ENCODE measurements at places on chromosomes 1 and 21.

- no peak for DNase-seq
These were observed 135.4 kb downstream of the LMO4 start for GRCh38 chr1:87464022-87464490.

DNA sequence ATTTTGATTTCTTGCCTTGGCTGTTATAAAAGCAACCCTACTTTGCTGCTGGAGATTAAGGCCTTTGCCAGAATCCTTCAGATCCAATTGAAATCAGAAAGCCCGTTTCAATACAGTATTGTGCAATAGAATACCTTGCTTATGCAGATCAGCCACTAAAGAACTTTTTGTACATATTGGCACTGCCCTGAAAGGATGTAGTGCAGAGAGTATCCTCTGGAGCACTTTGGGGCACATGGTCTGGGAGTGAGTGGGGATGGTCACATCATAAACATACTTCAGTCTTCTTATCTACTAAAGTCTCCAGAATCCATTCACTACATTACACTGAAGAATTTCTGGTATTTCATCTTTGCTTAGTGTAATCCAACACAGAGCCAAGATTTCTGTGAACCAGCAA, 189.0 kb downstream of the CENPF start:
- no peak for DNase-seq

GRCh38 chr1:160618763-160619274, 28.0 kb downstream of the SLAMF1 start:
- no peak for DNase-seq

DNA sequence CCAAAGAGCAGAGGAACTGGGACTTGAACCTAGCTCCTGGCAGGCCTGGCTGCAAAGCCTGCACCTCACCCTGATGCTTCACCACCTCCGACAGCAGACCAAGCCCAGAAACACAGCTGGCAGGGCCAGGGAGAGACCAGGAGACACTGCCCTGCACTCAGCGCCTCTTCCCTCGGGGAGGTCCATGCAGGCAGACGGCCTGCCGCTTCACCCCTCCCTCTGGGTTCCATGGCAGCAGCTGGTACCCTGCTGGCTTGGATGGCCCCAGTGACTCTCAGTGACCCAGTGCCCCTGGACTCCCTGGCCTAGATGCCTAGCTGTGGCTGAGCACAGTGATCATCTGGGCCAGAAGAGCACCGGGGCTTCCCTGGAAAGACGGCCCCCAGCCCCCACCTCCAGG, 65.3 kb upstream of the TARDBP start:
- no peak for DNase-seq

- DNase-seq: no peak
These were observed 40.9 kb downstream of the LRP8 start for GRCh38 chr1:53286955-53287354.

- no peak for DNase-seq
These were observed 431 bp upstream of the C1orf52 start for GRCh38 chr1:85259912-85260274.

DNA sequence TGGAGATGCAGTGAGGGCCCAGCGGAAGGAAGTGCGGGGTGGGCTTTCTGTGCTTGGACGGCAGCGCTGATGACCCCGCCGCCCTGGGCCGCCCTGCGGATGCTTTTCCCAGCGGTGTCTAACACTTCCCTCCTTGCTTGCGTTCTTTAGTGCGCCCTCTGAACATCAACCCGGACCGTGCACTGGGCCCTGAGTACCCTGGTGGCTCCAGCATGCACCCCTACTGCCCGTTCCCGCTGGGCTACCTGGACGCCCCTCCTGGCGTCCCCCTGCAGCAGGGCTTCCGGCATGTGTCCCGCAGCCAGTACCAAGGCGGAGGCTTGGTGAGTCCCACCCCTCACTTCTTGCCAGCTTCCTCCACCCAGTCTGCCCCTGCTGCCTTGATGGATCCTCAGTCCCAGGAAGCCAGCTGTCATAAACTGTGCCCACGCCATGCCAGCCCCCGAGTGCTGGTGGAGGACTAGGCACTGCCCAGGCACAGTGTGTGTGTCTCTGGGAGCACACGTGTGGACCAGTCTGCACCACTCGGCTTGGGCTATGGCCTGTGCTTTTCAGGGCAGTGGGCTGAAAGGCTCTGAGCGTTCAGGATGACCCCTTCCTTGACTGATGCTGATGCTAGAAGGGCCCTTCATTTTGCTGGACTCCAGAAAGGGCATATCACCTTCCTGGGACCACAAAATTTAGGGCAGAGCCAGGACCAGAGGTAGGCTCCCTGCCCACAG, 2.3 kb downstream of the DMRTB1 start:
- no peak for DNase-seq

DNA sequence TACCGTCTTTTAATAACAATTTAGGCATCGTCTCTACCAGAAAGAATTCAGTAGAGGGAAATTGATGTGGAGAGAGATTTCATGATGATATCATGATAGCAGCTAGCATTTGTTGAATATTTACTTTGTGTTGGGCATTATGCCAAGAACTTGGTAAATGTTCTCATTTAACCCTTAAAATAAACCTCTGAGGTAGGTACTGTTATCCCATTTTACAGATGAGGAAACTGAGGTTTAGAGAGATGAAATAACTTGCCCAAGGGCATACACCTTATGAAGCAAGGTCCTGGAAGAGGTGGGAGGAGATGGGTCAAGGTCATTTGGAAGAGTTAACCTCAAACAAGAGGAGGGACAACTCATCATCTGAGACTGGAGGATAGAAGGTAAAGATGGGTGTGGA, 34.8 kb downstream of the TSNAX start:
- DNase-seq: no peak

DNA sequence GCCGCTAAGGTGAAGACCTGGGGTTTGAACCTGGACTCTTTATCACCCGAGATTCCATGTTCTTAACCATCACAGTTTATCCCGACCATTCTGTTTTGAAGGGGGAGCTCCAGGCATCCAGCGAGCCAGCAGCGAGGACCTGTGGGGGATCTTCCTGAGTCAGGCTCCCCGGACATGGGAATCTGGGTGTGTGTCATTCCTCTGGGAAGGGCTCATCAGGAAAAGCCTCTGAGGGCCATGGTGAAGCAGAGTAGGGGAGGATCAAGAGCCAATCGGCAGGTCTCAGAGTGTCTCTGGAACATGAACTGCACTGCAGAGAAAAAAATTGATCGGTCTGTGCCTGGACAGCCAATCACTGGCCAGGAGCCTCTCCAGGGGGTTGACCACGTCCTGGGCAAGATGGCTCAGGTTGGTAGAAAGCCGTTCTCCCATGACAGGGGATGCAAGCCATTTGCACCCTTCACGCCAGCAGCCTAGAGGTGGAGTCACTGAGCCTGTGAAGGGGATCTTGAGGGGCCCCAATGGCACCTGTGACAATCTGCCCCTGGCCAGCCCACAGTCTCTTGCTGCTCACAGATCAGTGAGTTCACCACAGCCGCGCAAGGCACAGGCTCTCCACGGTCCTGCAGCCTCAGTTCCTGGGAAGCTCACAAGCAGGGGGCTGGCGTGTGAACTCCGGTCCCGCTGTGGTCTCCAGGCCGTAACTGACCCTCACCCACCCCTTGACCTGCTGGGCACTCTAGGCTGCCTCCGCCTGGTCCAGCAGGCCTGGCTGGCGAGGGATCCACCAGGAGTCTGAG, 20.4 kb upstream of the ACTRT2 start:
- DNase-seq: no peak

DNA sequence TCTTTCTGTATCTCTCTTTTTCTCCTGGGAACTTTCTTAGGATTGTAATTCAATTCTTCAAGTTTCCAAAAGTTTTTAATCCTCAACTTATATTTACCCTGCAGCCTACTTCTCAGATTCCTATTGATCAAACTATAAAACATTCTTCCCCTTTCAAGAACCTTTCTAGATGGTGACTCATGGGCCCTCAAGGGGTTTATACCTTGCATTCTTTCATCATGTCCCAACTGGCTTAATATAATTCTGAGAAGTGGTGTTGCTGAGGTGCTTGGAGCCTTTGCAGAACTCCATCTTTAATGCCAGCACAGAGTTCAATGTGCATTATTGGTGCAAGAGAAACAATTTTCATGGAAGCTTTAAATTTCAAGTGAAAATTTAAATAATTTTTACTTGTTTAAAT, 273.4 kb downstream of the VAV3 start:
- DNase-seq: no peak

GRCh38 chr21:25176637-25177412, 430.5 kb downstream of the MRPL39 start:
- no peak for DNase-seq

DNA sequence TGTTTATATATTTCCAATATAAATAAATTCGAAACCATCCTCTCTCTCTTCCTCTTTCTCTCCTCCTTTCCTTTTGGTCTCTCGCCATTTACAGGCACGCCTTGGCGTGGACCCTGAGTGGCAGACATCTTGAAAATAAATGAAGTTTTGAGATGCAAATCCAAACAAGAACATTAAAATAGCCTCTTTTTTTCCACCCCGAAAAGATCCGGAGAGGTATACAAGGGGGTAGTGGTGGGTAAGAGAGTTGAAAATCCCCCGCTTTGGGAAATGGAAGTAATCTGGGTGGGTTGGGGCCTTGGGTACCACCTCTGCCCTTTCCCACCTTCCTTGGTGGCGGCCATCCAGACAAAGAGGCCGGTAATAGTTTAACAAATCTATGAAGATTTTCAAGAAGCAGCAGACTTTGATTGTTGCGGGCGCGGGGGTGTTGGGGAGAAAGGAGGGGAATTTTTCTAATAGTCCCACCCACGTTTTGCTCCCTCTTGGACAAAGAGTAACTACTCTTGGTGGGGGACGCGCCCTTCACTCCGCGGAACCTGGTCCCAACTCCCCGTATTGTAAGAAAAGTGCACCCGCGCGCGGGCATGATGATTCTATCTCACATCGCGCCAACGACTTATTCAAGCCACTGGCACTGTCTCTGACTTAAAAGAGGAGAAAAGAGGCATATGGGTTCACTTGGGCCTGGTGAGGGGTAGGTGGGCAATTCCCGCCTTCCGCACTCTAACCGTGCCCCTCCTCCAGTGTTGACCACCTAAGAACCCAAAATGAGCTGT, 4.0 kb upstream of the FOXD3 start:
- DNase-seq: no peak

GRCh38 chr21:39869141-39869818, 2.0 kb downstream of the PCP4 start:
- DNase-seq: no peak

DNA sequence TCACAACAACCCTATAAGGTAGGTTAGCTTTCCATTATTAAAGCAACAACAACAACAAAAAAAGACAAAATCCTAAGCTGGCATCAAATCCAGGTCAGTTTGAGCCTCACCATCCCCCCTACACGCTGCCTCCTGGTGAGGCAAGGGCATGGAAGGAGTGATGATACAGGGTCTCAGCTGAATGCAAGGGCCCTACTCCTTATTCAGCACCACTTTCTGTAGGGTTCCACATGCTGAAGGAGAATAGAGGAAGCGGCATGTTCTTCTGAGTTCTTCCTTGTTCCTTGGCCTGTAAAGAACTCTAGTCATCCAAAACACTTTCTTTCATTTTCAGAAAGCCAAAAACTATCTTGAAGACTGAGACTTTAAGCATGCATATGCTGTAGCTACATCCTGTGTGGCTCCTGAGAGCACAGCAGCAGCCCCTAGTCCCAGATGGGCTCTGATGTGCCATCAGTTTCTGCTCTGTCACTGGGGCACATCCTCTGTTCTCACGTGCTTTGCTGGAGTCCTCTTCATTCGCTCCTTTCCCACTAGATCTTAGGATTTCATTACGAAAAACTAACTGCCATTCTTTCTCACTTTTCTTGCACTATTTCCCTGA, 6.2 kb downstream of the ILDR2 start:
- DNase-seq: no peak

DNA sequence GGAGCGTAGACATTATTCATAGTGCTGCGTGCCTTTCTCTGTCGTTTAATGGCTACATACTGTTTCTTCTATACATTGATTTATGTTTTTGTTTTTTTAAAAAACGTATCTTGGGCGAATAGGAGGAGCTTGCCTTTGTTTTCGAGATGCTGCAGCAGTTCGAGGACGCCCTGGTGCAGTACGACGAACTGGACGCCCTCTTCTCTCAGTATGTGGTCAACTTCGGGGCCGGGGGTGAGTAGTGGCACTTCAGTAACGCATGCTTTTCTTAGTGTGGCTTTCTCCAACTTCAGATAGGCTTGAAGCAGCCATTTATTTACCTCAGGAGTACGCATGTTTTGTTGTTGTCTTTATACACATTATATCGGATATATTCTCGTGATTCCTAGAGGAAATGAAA, 46.9 kb downstream of the TRAPPC10 start:
- no peak for DNase-seq

- DNase-seq: no peak
These were observed 661.6 kb downstream of the ADGRL2 start for GRCh38 chr1:82462366-82462765.

DNA sequence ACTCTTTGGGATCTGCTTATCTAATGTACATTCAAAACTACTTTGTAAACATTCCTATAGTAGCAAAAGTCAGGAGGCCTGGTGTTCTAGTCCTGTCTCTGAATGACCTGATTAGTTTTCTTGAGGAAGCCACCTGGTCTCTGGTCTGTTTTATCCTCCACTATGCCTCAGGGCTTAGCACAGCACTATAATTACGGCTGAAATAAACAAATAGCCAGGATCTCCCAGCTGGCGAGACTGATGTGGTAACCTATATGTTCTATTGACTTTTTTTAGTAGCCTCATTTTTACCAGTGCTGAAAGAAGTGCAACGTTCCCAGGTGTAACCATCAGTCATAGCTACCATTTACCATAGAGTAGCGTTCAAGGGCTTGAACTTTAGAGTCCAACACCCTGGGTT, 24.2 kb upstream of the RPL11 start:
- no peak for DNase-seq

DNA sequence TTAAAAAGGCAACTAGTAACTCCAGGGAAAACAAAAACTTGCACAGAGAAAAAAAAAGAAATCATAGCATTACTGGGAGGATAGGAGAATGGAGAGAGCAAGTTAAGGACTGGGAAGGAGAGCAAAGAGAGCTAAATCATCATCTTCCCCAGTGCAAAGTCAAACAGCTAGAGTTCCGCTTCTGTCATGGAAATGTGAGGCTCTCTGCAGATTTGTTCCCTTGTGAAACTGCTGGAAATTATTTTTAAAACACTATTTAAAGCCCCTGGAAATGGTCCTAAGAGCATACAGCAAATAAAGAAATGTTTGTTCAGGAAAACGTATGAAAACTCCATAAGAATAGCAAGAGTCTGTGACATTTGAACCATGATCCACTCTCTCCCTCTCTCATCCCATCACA, 64.6 kb downstream of the CAMK2N1 start:
- DNase-seq: no peak

All from iPS DF 6.9 (cell line).